ENCODE measurements at places on chromosomes 3 and 15. TPM values are rescaled to one million over a fixed set of nuclear protein-coding genes. Genes with fewer than 3 reads are reported as not detected.

- no peaks in the 10 kb centered on the region for H3K36me3 ChIP-seq
- peak overlapping the region; percentile 82 for H3K4me3 ChIP-seq
- DNase-seq = no peak
- H3K4me1 ChIP-seq = peaks cover 5% of the 10 kb centered on the region
- H3K27me3 ChIP-seq = no peaks in the 10 kb centered on the region
Observed at GRCh38 chr15:78130466-78131294, 565 bp downstream of the CIB2 start.

- no peaks in the 10 kb centered on the region for H3K27me3 ChIP-seq
- DNase-seq = no peak
- peaks cover 16% of the 10 kb centered on the region for H3K36me3 ChIP-seq
Observed at GRCh38 chr15:55195996-55196395, 745 bp downstream of the RSL24D1 start.

DNA sequence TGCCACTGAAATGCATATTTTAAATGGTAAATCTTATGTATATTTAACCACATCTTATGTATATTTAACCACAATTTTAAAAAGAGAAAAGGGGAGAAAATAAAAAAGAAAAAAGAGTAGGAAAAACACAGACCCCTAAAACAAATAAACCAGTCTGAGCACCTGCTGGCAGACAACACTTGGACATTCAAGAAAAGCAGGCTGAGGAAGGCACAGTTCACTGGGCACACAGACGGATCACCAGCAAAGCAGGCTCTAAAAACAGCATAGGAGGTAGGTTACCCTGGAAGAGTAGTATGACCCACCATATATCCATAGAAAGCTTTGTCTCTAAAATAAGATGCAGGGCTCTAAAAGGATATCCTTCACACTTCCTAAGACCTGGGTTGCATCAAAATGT is 27.0 kb downstream of the AAGAB start:
- no peak overlapping the region for H3K4me3 ChIP-seq
- H3K36me3 ChIP-seq = peaks cover 31% of the 10 kb centered on the region
- no peaks in the 10 kb centered on the region for H3K27me3 ChIP-seq
- H3K27ac ChIP-seq = no peak overlapping the region
- peaks cover 27% of the 10 kb centered on the region for H3K4me1 ChIP-seq

GRCh38 chr3:183252973-183253527 is at the start of gene B3GNT5:
Gene B3GNT5, plus strand, starts transcription at chr3:183253253. Its CDS starts 16,546 bp downstream, at chr3:183269799.
- no peaks in the 10 kb centered on the region for H3K4me1 ChIP-seq
- H3K36me3 ChIP-seq = no peaks in the 10 kb centered on the region
- peak within 1 kb of the TSS; percentile 12 for H3K27ac ChIP-seq
- peak within 1 kb of the TSS; percentile 86 for H3K4me3 ChIP-seq
- peaks cover 7% of the 10 kb centered on the region for H3K27me3 ChIP-seq

- H3K4me1 ChIP-seq = peaks cover 5% of the 10 kb centered on the region
- no peaks in the 10 kb centered on the region for H3K36me3 ChIP-seq
- no peak for DNase-seq
- H3K27me3 ChIP-seq = no peaks in the 10 kb centered on the region
Observed at GRCh38 chr3:195394024-195394423, 48.8 kb downstream of the ACAP2 start.

Gene GP9
- total RNA-seq = not detected

Gene BFSP2
- total RNA-seq = not detected
